Heart right ventricle (tissue), 16 donors: ENCODE measurements at places on chromosomes 4 and X. TPM values are rescaled to one million over a fixed set of nuclear protein-coding genes. Genes with fewer than 3 reads are reported as not detected.

DNA sequence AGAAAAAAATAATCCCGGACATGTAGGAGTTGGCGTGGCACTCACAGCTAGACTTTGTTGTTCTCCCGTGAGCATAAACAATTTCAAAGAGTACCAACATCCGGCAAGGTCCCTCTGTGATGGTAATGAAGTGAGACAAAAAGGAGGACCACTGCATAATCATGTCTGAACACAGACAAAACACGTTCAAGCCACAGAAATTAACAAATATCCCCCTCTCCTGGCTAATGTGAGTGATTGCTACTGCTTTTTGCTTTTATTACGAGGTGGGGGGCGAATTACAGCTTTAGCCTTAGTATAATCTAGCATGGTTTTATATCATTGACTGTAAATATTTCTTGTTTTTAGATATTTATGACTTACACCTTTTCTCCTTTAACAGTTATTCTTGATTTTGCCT lies 118.5 kb downstream of the PLS3 start:
- H3K27me3 ChIP-seq: no peaks in the 10 kb centered on the region
- no peak overlapping the region for H3K27ac ChIP-seq
- H3K36me3 ChIP-seq: no peaks in the 10 kb centered on the region
- H3K4me3 ChIP-seq: no peak overlapping the region
- H3K4me1 ChIP-seq: no peaks in the 10 kb centered on the region

- H3K4me3 ChIP-seq: no peak overlapping the region
- peaks cover 18% of the 10 kb centered on the region for H3K27me3 ChIP-seq
- DNase-seq: no peak
Observed at GRCh38 chr4:94766856-94767255, 9.1 kb downstream of the BMPR1B start.

The KCNE5 gene
- polyA plus RNA-seq: 0.36 TPM

The TEX13D gene
- polyA plus RNA-seq: not detected
